ENCODE measurements at places on chromosomes 12 and 14. TPM values are rescaled to one million over a fixed set of nuclear protein-coding genes. Genes with fewer than 3 reads are reported as not detected.

DNA sequence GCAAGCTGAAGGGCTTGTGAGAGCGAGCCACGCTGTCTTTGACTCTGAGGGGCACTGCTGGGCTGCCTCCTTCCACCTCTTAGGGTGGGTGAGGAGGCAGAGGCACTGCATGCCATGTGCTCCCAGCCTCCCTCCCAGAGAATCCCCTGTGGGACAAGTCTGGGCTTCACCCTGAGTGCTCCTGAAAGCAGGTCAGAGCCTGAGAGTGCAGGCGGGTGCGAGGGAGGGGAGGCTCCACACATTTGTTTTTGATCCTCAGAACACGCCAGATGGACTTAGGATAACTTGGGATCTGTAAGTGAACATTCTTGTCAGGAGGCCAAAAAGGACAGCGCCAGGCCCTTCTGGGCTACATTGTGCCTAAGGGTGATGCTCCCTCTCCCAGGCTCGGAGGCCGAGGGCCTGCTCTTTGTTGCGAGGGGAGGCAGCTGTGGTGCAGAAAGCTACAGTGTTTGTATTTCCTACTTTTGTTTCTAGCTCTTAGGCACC is 155.4 kb downstream of the TMX1 start:
- H3K27ac ChIP-seq, result peak overlapping the region; percentile 91
- H3K36me3 ChIP-seq, result no peaks in the 10 kb centered on the region
- H3K27me3 ChIP-seq, result no peaks in the 10 kb centered on the region
- peak; percentile 89 for DNase-seq
- no peak overlapping the region for H3K4me3 ChIP-seq

DNA sequence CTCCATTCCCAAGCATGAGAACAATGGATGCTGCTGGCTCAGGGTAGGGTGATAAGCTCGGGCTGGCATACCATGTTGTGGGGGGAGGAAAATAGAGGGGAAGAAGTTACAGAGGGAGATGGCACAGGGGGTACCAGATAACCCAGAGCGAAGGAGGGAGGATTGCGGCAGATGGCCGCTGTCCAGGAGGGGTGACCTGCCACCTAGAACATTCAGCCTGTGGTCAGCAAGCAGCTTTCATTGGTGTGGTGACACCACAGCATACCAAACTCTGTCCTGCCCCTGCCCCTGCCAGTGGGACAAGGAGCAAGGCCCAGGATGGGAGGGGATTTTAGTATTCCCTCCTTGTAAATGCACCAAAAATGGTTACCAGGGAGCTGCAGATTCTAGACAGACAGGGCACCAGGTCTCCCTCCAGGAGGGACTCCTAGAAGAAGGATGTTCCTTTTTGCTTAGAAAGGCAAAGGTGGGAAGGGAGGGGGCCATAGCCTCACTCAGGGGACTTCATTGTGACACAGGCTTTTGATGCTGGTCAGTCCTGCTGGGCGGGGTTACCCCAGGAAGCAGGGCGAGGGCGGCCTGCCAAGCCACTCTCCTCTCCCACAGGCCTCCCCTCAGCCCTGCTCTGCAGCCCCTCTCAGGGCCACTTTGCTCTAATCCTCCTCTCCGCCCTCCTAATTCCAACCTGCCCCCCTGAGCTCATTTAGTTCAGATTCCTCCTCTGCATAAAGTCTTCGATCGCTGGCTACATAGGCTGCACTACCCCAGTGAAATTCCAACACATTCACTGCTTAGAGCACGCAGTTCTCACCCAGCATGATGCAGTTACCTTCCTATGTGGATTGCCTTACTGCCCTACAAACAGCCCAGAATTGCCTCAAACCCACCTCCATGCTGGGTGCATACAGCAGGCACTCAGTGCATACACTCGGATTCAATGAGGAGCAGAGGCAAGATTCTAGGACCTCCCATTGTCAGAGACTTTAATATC is 36.0 kb upstream of the PLEKHG6 start:
- H3K36me3 ChIP-seq, result no peaks in the 10 kb centered on the region
- H3K4me1 ChIP-seq, result peaks cover 16% of the 10 kb centered on the region
- no peak overlapping the region for H3K27ac ChIP-seq
- H3K4me3 ChIP-seq, result no peak overlapping the region

DNA sequence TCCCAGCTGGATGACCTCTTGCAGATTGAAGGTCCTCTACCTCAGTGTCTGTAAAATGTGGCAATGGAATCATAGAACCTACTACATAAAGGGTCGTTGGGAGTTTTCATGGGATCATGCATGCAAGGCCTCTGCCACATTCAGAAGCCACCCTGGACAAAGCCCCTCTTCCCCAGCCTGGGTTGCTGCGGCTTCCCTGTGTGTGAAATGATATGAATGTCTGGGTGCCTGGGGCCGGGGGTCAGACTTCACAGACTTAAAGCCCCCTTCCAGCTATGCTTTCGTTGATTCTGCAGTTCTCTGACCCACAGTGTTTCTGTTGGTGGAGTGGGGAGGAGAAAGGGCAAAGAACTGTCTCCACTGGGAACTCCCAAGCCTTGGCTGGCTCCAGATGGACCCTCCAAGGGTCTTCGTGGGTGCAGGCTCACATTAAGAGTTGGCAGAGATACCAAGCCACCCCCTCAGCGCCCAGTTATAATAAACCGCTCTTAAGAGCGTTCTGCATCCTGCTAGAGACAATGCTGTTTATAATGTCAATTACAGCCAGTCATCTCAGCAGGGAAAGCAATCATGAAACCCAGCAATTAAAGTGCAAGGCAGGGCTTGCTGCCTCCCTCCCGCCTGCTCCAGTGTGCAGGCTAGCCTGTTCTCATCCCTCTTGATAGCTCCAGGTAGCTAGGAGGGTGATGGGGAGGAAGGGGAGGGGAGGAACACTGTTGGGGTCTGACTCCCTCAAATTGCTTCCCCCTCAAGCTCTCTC is 210.9 kb upstream of the FKBP4 start:
- peaks cover 10% of the 10 kb centered on the region for H3K4me1 ChIP-seq
- H3K27ac ChIP-seq, result no peak overlapping the region
- H3K36me3 ChIP-seq, result peaks cover 12% of the 10 kb centered on the region

- peak overlapping the region; percentile 92 for H3K27ac ChIP-seq
- no peak for DNase-seq
- H3K27me3 ChIP-seq, result no peaks in the 10 kb centered on the region
- H3K4me1 ChIP-seq, result peaks cover 3% of the 10 kb centered on the region
These were observed 326.5 kb downstream of the NAV3 start for GRCh38 chr12:78157199-78157598.

- no peak overlapping the region for H3K27ac ChIP-seq
- peaks cover 3% of the 10 kb centered on the region for H3K4me1 ChIP-seq
- no peak overlapping the region for H3K4me3 ChIP-seq
- DNase-seq, result peak; percentile 13
- H3K27me3 ChIP-seq, result peaks cover 3% of the 10 kb centered on the region
These were observed 22.7 kb downstream of the GPR19 start for GRCh38 chr12:12673296-12673695.

- H3K36me3 ChIP-seq, result no peaks in the 10 kb centered on the region
- H3K4me1 ChIP-seq, result peaks cover 8% of the 10 kb centered on the region
- peak; percentile 31 for DNase-seq
- no peak overlapping the region for H3K27ac ChIP-seq
These were observed 8.5 kb downstream of the CFAP54 start for GRCh38 chr12:96497855-96498254.

- no peak overlapping the region for H3K27ac ChIP-seq
- no peaks in the 10 kb centered on the region for H3K36me3 ChIP-seq
- no peak for DNase-seq
These were observed 1.5 kb upstream of the OTX2 start for GRCh38 chr14:56811593-56812363.

DNA sequence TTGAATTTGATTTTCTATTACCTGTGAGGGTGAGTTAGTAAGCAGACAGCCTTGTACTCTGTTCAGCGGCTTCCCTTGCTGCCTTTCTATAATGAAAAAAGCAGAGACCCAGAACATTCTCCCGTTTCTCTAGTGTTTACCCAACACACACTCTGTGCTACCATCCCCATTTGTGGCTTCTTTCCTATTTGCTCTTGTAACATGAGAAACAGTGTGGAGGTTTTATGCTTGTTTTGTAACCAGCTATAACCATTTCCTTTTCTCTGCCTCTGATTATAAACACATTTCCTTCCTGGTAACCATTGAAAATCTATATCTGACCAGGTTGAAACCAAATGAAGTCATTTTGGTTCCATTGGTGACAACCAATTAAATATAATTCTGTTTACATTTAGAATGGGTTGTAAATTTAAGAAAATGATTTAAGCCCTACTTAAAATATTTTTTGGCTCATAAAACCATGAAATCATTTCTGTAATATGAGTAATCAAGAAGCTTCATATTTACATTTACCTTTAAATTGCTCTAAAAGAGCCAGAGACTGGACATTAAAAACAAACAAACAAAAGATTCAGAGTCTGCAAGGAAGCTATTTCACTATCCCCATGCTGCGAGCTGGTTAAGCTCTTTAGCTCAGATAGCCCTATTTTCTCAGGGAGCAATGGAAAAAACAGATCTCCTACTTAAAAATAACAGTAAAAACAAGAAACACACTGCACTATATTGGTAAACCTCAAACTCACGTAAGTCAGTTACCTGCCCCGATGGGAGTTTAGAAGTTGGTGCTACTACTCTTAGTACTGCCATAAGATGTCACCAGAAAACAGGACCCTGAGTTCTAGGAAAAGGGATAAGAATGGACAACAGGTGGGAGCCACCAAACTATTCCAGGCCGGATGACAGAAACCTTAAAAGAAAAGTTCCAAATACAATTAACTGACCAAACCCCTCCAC is 206.5 kb upstream of the EEA1 start:
- peaks cover 6% of the 10 kb centered on the region for H3K4me1 ChIP-seq
- H3K36me3 ChIP-seq, result no peaks in the 10 kb centered on the region
- DNase-seq, result peak; percentile 57
- no peaks in the 10 kb centered on the region for H3K27me3 ChIP-seq
- no peak overlapping the region for H3K4me3 ChIP-seq

DNA sequence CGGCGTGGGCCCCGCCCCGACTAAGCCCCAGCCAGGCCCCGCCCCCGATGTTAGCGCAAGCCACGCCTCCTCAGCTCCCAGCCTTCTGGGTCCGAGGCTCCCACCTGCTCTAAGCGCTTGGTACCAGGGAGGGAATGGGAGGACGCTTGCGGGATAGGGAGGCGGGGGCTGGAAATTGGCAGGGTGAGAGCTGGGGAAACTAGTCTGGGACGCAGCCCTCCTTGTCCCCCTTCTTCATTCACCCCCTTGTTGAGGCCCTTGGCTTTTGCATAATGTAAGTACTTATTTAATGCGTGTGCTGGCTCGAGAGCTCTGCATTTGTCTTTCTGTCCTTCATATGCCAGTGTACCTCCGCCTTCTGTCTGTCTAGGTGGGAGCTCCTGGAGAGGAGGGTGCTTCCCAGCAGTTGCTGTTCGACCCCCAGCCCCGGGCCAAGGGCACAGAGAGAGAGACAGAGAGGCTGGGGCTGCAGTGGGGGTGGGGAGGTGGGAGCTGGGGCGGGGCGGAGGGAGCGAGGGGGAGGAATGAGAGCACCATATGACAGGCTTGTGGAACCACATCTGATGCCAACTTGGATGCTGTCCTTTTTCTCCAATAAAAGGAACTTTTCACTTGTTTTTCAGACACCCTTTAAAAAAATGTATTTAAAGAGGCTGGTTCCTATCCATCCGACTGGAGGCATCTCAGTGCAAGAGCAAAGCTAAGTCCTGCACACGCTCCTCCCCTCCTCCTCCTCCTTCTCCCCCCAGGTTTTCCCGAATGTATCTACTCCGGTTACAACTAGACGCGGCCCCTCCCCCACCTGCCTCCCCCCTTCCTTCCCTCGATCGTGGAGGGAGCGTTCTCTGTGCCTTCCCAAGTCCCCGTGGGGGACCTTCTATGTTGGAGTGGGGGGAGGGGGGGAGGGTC is 25.6 kb upstream of the MAP1LC3B2 start:
- peak; percentile 83 for DNase-seq
- peaks cover 9% of the 10 kb centered on the region for H3K4me1 ChIP-seq
- H3K4me3 ChIP-seq, result peak overlapping the region; percentile 62

GRCh38 chr14:53715193-53715721 is 241.4 kb downstream of the BMP4 start:
- no peaks in the 10 kb centered on the region for H3K4me1 ChIP-seq
- no peak overlapping the region for H3K4me3 ChIP-seq
- no peak overlapping the region for H3K27ac ChIP-seq
- H3K36me3 ChIP-seq, result no peaks in the 10 kb centered on the region
- peaks cover 6% of the 10 kb centered on the region for H3K27me3 ChIP-seq
- peak; percentile 28 for DNase-seq

Gene WNT1
- not detected for total RNA-seq

Gene SERPINA4
- total RNA-seq, result not detected
